CD4-positive, CD25-positive, alpha-beta regulatory T cell (primary cell): ENCODE measurements at places on chromosomes 2 and 18.

- DNase-seq, result no peak
Measured at GRCh38 chr2:158464426-158465281, 7.9 kb downstream of the PKP4 start.

GRCh38 chr2:101958061-101958460 lies 33.7 kb upstream of the IL1R2 start:
- no peak for DNase-seq

DNA sequence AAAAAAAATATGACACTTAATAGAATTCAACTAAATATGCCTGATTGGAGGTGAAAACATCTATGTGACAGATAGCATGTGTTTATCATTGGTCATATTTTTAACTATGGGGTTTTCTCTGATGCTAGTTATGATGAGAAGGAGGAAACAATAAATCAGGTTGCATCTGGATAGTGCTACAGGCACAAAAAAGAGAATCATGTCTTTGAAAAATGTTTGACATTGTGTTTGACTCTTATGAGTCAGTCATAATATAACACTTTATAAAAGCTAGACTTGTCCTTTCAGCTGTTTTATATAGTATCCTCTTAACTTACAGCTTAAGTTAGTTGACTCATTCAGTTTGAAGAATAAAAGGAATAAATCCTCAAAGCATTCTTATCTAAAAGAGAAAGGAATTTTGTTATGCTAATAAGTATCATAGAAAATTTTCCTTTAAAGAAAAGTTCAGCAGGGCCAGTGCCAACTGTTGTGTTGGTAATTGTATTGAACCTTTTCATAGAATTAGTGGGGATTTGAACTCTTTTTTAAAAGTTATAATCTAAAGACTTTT lies 78.4 kb upstream of the UBXN4 start:
- DNase-seq, result no peak

GRCh38 chr2:198611201-198611600 lies 806.8 kb downstream of the PLCL1 start:
- no peak for DNase-seq

DNA sequence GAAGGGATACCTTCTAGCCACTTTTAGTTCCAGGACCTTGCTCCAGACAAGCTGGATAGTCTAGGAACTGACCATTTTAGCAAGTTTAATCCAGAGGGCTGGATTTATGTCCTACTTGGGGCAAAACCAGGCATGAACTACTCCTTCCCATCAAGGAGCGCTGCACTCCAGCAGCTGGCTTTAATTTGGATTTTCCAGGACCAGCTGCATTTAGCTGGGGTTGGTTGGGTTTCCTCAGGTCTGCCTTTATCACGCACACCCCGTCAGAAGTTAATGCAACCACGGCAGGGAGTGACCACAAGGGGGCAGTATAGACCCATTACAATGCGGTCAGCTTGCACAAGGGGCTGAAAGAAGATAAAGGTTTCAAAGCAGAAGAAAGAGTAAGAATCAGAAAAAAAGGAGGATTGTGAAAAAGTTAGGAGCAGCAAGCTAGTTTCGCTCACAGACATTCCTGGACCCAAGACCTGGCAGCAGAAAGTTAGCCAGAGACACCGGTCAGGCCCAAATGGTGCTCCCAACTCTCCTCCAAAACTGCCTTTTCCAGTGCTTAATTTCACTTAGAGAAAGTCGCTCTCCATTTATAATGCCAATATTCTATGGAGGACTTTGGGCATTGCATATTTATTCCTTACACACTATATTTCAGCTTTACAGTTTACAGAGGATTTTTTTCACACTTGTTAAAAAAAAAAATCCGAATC lies 40.1 kb downstream of the SLC4A1AP start:
- DNase-seq, result peak; percentile 78

GRCh38 chr2:105553538-105554196 lies 154.8 kb upstream of the FHL2 start:
- no peak for DNase-seq

DNA sequence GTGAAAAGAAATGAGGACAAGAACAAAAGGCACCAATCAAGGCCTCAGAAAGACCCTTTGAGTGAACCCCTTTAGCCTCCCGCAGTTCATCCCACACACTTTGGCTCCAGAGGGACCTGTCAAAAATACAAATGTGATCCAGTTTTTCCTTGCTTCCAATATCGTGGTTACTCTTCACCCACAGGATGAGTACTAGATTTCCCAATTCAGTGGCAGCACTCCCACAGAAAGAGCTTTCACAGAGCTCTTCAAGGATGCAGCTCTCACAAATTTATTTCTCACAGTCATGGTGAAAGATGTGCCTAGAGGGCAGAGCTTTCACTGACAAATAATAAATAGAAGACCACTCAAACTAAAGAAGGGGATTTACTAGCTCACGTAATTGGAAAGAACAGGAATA lies 3.0 kb upstream of the GFPT1 start:
- DNase-seq, result no peak
